ENCODE measurements at places on chromosomes 7 and 10.

DNA sequence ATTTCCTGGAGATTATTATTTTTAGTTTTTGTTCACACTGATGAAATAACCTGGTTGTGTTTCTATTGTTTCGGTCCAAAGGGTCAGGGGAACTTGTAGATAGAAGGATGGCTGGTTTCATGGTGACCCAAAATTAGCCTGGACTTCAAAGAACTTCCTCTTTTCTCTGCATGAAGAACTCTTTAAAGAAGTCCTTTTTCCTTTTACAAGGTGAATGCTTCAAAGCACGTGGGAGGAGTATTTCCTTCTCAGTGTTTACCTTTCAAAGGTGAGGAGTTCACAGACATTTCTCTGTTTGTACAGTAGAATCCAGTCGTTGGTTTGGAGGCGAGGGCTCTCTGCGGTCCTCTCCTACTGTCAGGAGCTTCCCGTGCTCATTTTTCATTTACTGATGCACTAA is 561.7 kb downstream of the GATA3 start:
- peak; percentile 21 for DNase-seq

DNA sequence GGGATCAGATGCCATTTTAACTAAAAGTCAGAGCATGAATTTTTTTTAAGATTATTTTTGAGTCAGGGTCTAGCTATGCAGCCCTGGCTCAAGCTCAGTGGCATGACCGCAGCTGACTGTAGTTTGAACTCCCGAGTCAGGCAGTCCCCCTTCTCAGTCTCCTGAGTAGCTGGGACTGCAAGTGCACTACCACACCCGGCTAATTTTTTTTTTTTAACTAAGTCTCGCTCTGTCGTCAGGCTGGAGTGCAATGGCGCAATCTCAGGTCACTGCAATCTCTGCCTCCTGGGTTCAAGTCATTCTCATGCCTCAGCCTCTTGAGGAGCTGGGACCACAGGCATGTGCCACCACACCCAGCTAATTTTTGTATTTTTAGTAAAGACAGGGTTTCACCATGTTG is 7.8 kb downstream of the TAS2R41 start:
- DNase-seq = no peak

GRCh38 chr7:46145412-46145811 is 224.3 kb upstream of the IGFBP3 start:
- DNase-seq = no peak

GRCh38 chr10:8618834-8619233 is 564.3 kb downstream of the GATA3 start:
- no peak for DNase-seq

- DNase-seq = no peak
Observed at GRCh38 chr10:30403494-30403893, 30.5 kb upstream of the MAP3K8 start.

- DNase-seq = no peak
Observed at GRCh38 chr7:35267411-35267810, 13.5 kb upstream of the TBX20 start.

- DNase-seq = peak; percentile 72
Observed at GRCh38 chr7:100612730-100613390, 520 bp downstream of the MOSPD3 start.

DNA sequence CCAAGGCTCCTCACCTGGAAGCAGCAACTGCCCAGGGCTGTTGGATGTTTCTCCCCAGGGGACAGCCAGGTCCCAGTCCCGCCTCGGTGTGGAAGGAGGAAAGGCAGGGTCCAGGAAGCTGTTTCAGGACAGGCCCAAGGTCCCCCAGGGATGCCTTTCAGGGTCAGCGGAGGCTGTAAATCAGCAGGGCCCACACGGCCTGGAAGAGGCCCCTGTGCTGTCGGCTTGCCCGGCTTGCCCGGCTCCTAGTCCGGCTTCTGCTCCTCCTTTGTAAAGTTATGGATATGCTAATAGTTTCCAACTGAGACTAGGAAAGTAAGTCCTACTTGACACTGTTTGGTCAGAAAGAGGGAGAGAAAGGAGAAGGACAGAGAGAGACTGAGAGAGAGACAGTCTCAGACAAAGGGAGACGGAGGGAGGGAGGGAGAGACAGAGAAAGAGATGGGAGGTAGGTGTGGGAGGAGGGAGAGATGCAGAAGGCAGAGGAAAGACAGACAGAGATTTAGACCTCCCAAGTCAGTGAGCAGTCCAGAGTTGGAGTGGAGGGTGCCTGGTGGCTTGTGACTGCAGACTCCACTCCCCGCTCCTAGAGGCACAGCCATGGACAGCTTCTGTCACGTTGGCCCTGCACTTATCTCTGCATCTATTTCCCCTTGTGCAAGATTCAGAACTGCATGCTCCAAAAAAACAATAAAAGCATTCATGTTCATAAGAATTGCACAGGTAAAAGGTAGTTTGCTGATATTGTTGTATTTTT is 10.5 kb downstream of the IKZF1 start:
- no peak for DNase-seq

DNA sequence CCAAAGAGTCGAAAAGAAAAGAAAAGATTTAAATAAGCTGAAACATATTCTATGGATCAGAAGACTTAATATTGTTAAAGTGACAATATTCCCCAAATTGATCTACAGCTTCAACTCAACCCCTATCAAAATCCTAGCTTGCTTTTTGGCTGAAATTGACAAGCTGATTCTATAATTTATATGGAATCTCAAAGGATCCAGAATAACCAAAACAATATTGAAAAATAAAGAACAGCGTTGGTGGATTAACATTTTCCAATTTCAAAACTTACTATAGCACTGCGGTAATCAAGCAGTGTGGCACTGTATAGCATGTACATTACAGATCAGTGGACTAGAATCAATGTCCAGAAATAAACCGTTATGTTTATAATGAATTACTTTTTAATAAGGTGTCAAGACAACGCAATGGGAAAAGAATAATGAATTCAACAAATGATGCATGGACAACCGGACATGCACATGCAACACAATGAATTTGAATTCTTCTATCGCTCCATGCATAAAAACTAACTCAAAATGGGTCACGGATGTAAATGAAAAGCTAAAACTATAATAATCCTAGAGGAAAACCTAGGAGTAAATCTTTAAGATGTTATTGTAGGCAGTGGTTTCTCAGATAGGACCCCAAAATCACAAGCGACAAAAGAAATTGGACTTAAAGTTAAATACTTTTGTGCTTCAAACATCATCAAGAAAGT is 1.6 kb upstream of the ALOX5 start:
- peak; percentile 8 for DNase-seq

- DNase-seq = no peak
Observed at GRCh38 chr10:70368774-70369482, 13.5 kb downstream of the LRRC20 start.

- DNase-seq = no peak
Observed at GRCh38 chr7:100867776-100868485, 744 bp downstream of the TRIP6 start.

DNA sequence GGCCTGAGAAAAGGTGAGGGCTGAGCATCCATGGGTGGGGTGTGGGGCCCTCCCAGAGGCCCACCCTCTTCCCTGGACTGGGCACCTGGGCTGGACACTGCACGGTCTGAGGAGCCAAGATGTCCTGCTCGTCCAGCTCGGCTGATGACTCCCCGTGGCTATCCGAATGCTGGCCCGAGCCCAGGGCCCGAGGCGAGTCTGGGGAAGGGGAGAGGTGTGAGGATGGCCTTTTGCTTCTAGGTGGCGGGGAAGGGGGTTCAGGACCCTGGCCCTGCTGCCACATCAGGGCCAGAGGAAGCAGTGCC is 7.1 kb downstream of the NACAD start:
- DNase-seq = no peak

GRCh38 chr10:55630491-55631056 is 730.5 kb downstream of the ZWINT start:
- DNase-seq = no peak

- peak; percentile 38 for DNase-seq
Observed at GRCh38 chr7:111324228-111324627, 233.3 kb downstream of the LRRN3 start.

All from NAMALWA (cell line).